ENCODE measurements at places on chromosomes 5 and 9.

- DNase-seq: no peak
These were observed 7.6 kb downstream of the BASP1 start for GRCh38 chr5:17224858-17225511.

DNA sequence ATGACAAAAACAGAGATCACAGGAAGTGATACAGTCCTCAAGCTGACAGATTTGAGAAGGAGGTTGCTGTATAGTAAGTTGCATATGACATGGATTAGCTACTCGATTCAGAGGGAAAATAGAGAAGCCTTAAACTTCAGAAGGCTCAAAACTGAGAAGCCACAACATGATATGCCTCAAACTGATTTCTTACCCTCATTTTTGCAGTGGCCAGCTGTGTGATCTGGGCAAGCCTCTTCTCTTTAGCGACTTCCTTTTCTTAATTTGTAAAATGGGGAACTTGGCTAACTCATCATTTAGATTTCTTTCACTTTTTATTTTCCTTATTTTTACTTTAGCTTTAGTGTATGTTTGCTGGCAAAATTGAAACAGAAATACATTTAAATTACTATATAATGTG lies 421.1 kb downstream of the KIF4B start:
- no peak for DNase-seq

DNA sequence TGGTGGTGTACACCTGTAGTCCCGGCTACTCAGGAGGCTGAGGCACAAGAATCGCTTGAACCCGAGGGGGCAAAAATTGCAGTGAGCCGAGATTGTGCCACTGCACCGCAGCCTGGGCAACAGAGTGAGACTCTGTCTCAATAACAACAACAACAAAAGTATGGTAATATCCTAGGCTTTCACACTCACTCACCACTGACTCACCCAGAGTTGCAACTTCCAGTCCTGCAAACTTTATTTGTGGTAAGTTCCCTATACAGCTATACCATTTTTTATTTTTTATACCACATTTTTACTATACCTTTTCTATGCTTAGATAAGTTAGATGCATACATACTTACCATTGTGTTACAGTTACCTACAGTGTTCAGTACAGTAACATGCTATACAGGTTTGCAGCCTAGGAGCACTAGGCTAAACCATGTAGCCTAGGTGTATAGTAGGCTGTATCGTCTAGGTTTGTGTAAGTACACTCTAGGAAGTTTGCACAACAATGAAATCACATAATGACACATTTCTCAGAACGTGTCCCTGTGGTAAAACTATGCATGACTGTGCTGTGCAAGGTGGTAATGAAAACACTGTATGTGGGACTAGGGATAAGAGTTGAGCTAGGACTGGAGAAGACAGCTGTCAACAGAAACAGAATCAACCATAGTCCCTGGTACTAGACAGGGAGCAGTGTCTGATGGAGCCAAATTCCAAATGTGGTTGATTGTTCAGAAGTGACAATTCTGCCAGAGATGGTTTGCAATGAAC lies 109.5 kb upstream of the RAD23B start:
- DNase-seq: no peak

DNA sequence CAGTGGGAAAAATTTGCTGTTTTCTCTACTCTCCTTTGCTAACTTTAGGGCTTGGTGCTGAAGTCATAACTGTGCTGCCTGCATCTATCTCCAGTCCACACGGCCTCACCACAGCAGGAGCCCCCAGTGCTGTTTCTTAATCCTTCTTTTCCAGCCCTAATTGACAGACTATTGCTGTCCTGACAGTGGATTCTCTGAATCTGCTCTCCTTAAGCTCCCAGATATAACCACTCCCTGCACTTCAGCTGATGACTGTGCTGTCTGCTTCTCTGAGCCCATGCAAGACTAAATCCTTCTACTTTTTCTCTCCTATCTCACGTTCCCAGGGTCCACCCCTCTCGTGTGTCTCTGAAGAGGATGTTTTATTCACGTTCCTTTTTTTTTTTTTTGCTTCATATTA lies 19.7 kb upstream of the GRIA1 start:
- no peak for DNase-seq

- no peak for DNase-seq
These were observed 179.5 kb downstream of the TRIO start for GRCh38 chr5:14322437-14323187.

- DNase-seq: no peak
These were observed at the start of gene PTGER4 for GRCh38 chr5:40679913-40680681. PTGER4 (plus strand) TSS chr5:40679915; CDS start chr5:40680994, 1,079 bp downstream.

GRCh38 chr5:153209016-153209415 lies 281.5 kb upstream of the GRIA1 start:
- no peak for DNase-seq

GRCh38 chr5:116514421-116514970 lies 60.1 kb downstream of the SEMA6A start:
- DNase-seq: no peak

- DNase-seq: no peak
These were observed 53.2 kb downstream of the ZNF474 start for GRCh38 chr5:122182491-122182921.

DNA sequence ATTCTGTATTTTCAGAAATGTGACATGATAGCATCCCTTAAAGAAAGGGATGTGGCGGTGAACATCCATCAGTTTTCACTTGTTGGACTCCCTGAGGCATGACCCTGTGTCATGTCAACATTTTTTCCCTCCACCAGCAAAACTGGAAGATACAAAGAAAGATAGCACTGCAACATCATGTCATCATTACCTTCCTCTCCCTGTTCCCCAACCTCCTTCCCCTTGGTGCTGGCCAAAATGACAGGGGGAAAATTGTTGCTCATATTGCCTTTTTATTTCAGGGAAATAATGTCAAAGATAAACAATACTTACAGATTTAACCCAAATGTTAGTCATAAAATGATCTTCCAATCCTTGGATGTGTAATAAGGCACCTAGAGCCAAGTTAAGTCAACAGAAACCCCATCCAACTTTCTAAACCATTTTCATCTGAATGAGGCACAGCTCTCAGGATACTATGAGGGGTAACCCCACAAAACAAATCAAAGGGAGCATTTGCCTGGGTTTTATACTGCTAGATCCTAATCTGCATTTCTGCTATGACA lies 644.3 kb downstream of the ACTL7B start:
- DNase-seq: no peak

GRCh38 chr5:170693701-170694100 lies 89.8 kb upstream of the GABRP start:
- DNase-seq: no peak

GRCh38 chr5:136192526-136193321 lies at the start of gene SMIM32:
SMIM32 (minus strand) TSS chr5:136193162; CDS start chr5:136192524, 638 bp downstream.
- no peak for DNase-seq

- peak; percentile 21 for DNase-seq
These were observed 3.4 kb downstream of the LMNB1 start for GRCh38 chr5:126780165-126780827.

GRCh38 chr5:148915224-148915817 lies 88.9 kb downstream of the ADRB2 start:
- no peak for DNase-seq

- DNase-seq: no peak
These were observed 183.9 kb upstream of the DMAC1 start for GRCh38 chr9:7983490-7983889.

DNA sequence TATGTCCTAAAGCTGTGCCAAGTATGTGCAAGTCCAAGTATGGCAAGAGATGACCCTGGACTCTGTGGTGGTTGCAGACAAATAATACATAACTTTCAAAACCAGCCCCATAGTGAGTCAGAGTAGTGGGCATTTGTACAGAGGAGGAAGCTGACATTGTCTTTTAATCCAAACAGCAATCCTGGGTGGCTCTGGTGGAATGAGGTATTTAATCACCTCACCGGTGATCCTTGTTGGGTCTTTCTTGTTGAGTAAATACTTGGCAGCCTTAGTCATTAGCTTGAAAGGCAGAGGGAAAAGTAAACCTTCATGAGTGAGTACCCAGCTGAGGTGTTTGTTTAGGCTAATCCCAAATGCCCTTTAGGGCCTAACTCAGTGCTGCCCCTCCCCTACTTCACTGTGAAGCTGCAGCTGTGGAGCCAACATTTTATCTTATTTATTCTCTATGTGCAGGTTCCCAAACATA lies 148.7 kb upstream of the SLC12A2 start:
- no peak for DNase-seq

- no peak for DNase-seq
These were observed 112.2 kb downstream of the ZNF608 start for GRCh38 chr5:124634228-124634739.

DNA sequence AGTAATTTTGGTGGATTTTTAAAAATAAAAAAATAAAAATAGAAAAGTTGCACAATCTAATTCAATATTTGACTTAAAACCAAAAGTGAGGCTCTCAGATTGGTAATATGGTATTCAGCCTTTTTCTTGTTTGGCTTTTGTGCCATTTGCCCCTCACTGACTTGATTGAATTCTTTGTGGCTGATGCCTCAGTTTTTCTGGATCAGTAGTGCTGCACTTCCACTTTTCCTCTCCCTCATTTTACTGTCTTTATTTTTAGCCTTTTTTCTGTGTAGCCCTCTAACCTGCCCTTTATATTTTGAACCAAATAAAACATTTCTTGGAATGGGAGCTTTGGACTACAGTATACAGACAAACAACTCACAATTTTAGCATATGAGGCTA lies 3.8 kb upstream of the MSMP start:
- no peak for DNase-seq

- no peak for DNase-seq
These were observed 14.7 kb downstream of the NDUFS4 start for GRCh38 chr5:53575101-53575500.

DNA sequence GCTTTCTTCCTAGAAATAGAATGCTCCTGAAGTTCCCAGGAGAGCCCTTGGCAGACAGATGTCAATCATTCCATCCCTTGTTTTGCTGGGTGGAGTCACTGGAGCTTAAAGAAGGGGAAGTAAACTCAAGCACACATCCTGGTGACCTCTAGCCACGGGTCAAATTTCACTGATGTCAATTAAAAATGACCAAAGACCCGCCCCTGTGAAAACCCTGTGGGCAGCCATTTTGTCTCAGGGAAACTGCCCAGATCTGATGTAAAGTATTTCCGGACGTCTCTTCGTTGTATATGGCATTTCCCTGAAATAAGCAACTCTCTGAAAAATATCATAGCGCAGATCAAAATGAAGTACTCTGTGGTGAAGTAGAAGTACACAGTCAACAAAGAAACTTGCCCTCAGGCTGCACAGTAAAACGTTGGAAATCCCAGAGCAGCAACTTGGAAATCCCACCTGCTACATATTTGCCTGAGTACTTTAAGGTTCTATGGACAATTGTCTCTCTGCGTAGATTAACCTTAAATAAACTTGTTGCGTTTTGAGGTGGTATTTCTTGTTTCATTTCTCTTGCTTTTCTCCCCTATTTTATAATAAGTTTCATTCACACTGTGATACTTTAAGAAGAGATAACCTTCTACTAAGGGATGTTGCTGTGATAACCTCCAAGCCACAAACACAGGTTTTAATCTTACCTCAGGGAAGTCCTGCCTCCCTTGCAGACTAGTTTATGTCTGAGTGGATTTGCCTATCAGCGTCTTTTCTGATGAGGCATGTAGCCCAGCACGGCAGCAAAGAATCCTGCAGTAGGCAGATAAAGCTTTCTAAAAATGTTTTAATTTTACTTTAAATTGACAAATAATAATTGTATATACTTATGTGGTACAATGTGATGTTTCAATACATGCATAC lies 60.9 kb upstream of the PIP5K1B start:
- DNase-seq: no peak

DNA sequence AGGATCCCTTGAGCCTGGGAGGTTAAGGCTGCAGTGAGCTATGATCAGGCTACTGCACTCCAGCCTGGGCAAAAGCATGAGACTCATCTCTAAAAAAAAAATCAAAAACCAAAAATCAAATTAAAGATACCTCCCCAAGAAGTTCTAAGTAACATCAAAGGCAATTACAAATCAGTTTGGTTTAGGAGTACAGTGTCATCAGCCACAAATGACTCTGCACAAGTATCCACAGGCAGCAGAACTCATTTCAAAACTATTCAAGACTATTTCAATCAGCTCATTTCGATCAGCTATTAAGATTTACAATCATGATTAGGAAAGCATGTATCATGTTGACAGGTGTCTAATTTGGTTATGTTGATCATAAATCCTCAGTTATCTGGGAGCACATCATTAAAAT lies 19.1 kb downstream of the TRMO start:
- DNase-seq: no peak

DNA sequence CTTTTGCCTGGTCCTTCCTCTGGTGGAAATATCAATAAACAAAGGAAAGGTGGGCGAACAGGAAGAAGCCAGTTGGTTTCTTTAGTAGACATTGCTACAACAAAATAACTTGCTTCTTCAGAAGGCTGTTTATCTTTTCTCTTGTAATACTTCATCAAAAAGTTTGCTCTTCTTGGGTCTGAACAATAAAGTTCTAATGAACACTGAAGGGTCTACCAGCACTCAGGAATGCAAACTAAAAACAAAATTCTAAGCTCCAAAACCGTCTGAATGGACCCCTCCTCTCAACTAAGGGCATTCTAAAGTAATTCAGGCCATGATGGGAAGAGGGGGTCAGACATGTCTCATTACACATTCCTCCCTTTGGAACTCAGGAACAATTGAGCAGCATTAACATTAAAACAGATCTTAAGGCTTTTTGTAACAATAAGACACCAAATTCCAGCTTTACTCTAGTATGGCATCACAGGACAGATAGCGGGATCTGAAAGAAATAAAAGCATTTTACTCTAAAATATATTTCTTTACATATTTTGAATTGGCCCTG lies 2.3 kb downstream of the TBCA start:
- DNase-seq: no peak

DNA sequence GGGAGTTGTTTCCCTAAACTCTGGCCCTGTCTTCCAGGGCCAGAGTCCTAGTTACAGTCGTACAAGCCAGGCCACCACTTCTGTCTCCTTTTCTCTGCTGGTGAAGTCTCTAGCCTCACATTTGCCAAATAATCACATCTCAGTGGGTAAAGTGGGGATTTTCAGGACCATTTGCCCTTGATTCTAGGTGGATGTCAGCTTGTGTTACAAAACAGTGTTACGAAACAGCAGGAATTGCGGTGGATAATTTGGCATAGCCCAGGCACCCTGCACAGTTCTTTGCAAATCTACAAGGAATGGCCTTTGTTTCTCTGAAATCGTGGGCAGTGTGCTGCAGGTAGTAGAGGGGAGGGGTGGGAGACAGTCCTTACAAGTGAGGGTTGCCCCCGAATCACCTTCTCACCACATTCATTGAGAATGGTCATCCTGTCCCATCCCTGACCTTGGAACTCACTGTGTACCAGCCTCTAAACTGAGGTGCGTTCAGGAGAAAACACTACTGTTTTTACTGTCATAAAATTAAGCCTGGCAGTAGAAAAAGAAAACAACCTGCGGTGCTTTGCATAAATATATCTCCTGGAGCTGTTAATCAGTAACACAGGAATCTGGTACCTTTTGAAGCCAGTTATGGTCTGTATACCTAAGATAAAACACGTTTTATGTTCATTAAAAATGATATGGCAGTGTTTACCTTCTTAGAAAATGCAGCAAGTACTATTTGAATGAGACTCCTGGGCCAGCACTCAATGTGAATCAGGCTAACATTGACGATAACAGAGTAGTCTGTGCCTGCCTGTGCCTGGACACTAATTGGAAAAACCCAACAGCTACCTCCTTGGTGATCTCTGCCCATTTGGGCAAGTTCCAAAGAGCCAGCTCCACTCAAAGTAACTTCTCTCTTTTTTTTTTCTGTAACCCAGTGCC lies 44.3 kb downstream of the CYSTM1 start:
- DNase-seq: no peak

Measured in stimulated activated CD8-positive, alpha-beta memory T cell treated with anti-CD3 and anti-CD28 coated beads, Interleukin-7, amount 100 ng/mL, for 1 hour (primary cell).